ENCODE measurements at places on chromosomes 4 and X. TPM values are rescaled to one million over a fixed set of nuclear protein-coding genes. Genes with fewer than 3 reads are reported as not detected.

Gene CEP135
- polyA plus RNA-seq, result 21.0 TPM

Gene CLTRN
- 18.8 TPM for polyA plus RNA-seq

Gene PDZD11
- 59.1 TPM for polyA plus RNA-seq

Gene ARR3
- 1.7 TPM for polyA plus RNA-seq

Gene CLNK
- 1.4 TPM for polyA plus RNA-seq

Gene NAP1L2
- polyA plus RNA-seq, result 3.9 TPM

Gene RNF4
- polyA plus RNA-seq, result 68.5 TPM

Gene HHIP
- polyA plus RNA-seq, result 2.4 TPM

Gene TRIM61
- 3.4 TPM for polyA plus RNA-seq

Gene TMEM271
- polyA plus RNA-seq, result 0.09 TPM

Gene DCTD
- 110 TPM for polyA plus RNA-seq

Gene NHS
- 15.2 TPM for polyA plus RNA-seq

Gene KDR
- 60.2 TPM for polyA plus RNA-seq

Gene TBX22
- 1.2 TPM for polyA plus RNA-seq

Gene TCEAL7
- 30.7 TPM for polyA plus RNA-seq

Gene NSUN7
- polyA plus RNA-seq, result 11.1 TPM

DNA sequence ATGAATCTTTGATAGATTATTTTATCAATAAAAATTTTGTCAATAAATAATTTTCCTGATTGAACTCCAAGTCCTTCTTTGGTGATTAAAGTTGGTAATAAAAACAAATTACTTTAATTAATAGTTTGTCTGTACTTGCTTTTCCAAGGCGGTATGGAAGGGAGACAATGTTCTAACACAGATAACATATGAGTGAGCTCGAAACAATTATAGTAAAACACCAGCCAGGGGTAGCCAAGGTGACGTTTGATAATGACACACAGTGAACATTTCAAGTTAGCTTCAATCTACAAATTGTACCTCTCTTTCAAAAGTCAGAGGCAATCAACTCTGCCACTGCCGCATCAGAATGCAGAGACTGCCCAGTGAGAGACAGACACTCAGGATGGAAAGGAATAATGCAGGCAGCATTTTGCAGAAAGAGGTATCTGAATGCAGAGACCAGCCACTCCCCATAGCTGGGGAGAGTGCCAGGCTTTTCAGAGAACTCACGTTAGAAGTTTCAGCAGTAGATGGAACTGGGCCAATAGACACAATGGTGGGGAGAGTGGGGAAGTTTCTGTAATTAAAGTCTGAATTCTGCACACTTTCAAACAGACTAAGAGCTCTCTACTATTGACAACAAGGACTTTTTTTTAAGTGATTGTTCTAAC is 18.1 kb upstream of the ATOH1 start:
- no peak for DNase-seq

DNA sequence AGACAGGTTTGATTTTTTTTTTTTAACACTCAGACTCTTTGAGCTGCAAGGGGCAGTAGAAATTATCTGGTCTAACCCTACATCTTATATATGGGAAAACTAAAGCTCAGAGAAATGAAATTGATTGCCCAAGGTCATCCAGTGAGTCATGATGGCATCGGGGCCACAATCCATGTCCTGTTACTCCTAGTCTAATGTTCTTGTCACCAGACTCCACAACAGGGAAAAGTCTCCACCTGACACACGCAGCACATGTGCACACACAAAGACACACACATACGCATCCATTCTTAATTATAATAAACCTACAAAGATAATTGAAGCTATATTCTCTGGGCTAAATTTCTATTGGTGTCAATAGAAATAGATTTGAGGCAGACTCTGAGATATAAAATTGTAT is 48.4 kb downstream of the GPC3 start:
- DNase-seq, result no peak

DNA sequence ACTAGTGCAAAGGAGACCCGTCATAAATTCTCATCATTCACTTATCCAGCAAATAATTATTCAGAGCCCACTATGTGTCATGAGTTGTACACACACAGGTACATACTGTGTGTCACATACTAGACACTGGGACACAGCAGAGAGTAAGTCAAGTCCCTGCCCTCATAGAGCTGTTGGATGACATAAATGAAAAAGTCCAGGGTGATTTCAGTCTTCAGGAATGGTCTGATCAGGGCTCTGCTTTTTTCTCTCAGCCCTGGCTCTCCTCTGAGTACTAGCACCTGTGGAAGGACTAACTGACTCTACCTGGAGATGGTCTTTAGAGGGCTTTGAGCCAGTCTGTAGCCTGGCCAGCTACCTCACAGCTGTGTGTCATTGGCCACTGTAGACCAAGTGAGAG is 198.0 kb upstream of the LEF1 start:
- no peak for DNase-seq

DNA sequence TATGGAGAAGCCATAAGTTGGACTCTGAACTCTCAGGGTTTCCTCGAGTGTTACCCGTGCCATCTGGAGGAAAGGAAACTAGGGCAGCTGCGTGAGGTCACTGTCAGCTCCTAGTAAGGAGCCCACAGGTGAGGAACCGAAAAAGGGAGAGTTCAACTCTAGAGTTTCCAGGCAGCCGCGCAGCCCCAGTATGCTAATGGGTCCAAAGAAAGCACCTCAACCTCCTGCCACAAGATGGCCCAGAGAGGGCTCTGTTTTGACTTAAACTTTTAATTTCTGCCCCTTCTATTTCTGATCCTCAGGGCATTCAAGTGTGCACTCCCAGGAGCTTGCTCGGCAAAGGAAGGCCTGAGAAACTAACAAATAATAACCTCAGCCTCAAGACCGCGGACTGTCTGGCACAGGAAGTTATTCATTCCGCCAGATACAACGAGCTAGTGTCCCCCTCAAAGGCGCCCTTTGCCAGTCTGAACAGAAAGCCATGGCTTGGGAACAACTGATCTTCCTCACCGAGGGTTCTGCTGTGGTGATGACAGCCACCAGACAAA is 13.9 kb downstream of the SCARB2 start:
- no peak for DNase-seq

DNA sequence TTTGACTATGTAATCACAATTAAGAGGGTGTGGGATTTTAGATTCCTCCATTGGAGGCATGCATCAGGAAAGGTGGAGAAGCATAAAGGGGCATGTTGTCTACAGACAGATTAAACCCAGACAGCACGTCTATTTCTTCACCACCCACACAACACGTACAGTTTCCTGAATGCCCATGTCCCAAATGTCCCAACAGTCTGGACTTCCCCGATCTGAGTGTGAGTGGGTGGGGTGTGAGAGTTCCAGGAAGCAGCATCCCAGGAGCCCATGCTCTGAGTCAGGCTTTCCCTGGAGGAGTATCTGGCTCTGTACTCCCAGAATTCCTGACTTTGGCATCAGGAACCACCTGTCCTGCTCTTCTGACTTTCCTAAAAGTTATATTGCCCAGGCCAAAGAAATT is 30.8 kb upstream of the NDP start:
- DNase-seq, result no peak

DNA sequence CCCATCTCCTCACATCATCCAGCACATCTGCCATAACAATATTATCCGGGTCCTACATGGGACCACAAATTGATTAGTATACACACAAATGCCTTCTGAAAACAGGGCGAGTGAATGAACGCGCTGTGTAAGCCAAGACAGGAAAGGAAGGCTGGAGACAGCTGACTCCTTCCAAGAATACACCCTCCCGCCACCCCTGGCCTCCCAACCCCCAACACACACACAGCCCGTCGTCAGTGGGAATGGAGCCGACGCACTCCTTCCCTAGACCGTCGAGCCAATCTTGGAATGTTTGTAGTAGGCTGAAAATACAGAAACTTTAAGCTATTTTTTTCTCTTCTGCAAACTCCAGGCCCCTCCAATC is 319 bp upstream of the MAGEH1 start:
- no peak for DNase-seq

- DNase-seq, result no peak
These were observed 22.7 kb downstream of the SCML1 start for GRCh38 chrX:17759990-17760389.

DNA sequence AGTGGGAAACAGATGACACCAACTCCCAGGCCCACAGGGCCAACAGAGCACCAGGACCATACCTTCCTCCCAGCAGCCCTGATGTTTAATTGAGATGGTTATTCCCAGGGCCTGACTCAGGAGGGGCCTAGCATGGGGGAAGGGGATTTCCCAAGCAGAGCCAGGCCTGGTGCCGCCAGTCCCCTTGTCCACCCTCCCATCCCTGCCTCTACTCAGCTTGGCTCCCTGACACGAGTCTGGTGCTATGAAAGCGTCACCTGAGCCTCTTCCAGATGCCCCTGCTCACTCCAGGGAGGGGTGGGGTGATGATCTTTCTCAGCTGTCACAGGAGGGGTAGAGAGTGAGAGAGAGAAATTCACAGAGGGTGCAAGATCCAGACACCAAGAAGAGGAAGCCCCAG is 72.7 kb downstream of the EFNB1 start:
- DNase-seq, result no peak

DNA sequence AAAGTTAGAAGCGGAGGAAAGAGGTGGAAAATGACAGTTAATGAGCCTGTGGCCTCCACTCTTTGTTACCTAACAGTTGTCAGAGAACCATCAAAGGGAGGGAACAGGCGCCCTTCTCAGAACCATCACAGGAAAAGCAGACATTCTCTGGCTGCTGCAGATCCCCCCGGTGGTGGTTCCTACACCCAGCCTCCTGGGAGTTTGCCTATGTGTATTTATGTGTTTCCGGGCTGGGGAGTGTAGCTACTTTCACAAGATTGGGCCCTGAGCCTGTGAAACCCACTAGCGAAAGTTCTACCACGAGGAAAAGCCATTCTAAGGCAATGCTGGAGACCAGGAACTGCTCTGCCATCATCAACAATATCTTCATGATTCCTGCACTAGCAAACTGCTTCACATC is 52.7 kb upstream of the BCOR start:
- DNase-seq, result no peak

DNA sequence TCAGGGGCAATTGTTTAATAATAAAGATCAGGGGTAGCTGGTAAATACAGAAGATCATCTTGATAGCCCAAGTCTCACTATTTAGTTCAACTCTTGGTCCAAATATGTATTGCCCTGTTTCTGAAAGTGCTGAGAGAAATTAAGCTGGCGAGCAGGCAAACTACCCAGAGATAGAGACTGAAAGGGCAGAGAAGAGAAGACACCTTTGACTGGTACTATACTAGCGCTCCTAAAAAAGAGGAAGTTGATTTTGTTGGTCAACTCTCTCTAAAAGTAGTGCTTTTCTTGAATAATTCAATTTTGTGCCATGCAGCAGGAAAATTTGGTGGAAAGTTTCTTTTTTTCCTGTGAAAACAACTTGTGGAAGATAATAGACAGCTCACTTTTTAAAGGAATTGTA is 64.0 kb downstream of the IGSF1 start:
- DNase-seq, result no peak

DNA sequence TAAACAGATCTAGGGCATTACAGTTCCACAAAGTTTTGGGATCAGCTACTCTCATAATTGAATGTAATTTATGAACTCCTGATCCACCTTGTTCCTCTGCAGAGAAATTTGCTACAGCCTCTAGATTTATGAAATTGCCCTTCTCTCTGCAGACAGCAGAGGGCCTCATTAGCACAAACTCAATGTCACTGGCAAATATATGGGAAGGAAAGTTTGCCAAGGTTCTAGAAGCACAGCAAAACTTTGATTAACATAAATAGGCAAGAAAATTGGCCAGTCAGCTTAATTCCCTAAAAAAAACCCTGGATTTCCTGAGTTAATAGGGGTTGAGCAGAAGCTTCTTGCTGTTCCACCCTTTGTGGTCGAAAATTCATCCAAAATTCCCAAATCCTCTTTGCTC is 31.5 kb downstream of the PRPS1 start:
- DNase-seq, result no peak

DNA sequence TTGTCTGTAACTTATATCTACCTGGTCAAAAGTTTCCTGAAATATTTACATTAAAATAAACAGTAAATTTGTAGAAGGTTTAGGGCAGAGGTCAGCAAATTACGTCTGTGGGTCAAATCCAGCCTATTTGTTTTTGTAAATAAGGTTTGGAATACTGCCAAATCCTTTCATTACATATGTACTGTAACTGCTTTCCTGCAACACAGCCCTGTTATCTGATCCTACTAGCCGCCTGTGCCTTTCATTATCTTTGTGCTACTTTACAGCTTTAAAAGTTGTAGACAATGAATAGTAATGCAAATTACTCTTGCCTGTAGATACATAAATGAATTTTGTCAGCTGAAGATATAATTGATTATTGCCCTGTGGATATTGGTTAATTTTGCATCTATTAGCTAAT is 369.6 kb upstream of the SLC7A11 start:
- DNase-seq, result no peak

- no peak for DNase-seq
These were observed 1492.7 kb upstream of the IGFBP7 start for GRCh38 chr4:58602731-58603359.

DNA sequence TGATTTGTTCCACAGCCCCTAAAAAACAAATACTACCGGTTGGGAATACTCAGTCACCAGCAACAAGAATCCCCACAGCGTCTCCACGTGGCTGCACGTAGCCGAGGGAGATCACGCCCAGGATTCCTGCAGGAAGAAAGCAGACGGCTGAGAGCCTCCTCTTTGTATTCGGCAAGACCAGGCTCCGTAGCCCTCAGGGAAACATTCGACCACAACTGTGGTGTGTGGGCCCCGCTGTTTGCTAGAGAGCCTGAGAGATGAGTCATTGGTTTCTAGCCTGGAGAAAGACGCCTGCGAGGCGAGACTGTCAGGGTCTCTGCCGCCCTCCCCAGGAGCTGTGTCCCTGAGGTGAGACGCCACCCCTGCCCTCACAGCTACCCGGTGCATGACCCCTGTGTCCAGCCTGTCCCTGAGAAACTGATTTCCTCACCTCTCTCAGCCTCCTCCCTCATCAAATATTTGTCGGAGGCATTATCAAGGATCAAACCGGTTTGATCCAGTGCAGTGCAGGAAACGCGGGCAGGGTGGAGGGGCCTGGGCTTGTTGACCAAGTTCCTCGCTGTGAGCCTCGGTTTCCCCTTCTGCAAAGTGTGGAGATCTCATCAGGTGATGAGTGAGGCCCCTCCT is 4.7 kb upstream of the S100P start:
- DNase-seq, result no peak

GRCh38 chrX:39809331-39809730 is 288.4 kb downstream of the BCOR start:
- DNase-seq, result no peak

DNA sequence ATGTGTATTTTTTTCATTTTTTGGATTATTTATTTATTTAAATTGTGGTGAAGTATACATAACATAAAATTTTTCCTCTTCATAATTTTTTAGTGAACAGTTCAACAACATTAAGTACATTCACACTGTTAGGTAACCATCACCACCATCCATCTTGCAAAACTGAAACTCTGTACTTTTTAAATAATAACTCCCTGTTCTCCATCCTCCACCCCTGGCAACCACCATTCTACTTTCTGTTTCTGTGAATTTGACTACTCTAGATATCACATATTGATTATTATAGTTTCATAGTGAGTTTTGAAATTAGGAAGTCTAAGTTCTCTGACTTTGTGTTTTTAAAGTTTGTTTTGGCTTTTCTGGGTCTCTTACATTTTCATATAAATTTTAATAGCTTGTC is 89.3 kb upstream of the STX18 start:
- no peak for DNase-seq

- no peak for DNase-seq
These were observed 155.7 kb downstream of the PAPSS1 start for GRCh38 chr4:107564326-107564725.

Measured in renal pelvis (tissue), 12 donors.